ENCODE measurements at places on chromosomes 2 and 18.

- peak; percentile 41 for DNase-seq
Observed at GRCh38 chr18:69817335-69817940, 130.2 kb downstream of the CD226 start.

DNA sequence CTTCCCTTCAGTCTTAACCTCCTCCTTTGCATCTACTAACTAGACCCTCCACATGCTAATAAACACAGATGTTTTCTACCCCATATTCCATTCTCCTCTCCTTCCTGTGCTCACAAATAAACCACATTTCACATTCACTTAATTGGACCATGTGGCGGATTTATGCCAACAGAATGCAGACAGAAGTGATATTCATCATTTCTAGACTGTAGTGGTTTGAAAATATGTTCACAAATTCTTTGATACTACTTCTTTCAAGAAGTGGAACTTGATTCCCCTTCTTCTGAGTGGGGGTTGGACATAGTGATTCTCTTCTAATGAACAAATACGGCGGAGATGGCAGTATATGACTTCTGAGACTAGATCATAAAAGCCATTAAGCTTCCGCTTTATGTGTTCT, 73.5 kb upstream of the SPTBN1 start:
- DNase-seq = no peak

DNA sequence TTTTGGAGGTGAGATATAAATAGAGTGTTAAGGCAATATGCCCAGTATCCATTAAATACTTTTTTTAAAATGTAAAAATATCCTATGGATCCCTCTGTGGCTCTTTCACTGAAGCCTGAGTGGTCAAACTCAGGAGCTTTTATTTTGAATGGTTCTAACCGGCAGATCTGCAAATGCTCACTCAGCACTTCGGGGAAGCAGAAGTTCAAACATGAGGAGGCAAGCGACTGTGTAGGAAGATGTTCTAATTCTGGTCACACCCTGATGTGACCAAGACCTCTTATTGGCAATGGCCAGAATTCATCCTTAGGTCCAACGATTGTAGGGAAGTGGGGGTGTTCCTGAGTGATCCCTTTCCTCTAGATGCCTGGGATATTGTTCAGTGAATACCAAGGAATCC, 168.8 kb downstream of the CDCA7 start:
- DNase-seq = no peak

- peak; percentile 42 for DNase-seq
Observed at GRCh38 chr2:152635635-152636298, 81.5 kb downstream of the PRPF40A start.

GRCh38 chr18:73683409-73684238, 464.0 kb downstream of the FBXO15 start:
- DNase-seq = no peak

DNA sequence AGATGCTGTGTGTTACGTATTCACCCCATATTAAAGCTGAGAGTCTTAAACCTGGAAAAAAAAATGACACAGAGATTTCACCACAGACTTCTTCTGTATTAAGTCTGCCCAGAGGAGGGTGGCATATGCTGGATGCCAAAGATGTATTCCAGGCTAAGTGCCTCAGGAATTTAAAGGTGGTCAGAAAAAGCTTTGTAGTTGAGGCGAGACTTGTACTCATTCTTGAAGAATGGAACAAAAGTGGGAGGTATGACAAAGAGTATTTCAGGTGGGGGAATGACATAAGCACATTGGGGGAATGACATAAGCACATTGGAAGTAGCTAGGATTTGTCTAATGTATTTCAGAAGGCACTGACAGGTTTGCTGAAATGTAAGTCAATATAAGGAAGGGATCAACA, 98.6 kb downstream of the BABAM2 start:
- DNase-seq = no peak

- no peak for DNase-seq
Observed at GRCh38 chr2:126846241-126846640, 52.4 kb upstream of the TEX51 start.

DNA sequence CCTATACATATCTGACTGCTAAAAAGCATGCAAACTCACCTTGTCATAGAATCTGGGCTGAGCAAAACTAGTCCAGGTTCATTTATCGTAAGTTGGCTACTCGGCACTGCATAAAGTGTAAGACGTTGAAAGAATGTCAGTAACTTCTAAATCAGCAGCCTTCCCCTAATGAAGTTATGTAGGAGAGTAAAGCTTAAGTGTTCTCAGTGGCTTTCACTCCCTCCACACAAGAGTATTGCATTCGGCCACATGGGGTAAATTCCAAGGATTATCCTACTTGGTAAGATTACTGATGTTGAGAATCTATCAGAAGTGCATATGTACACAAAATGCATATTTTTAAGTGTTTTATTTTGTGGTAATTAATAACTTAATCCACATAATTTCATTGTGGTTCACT, 130.1 kb downstream of the LCLAT1 start:
- no peak for DNase-seq

GRCh38 chr2:42087857-42088195, 40.0 kb downstream of the PKDCC start:
- DNase-seq = no peak

- DNase-seq = no peak
Observed at GRCh38 chr2:216915557-216916150, 55.8 kb upstream of the TNP1 start.

- no peak for DNase-seq
Observed at GRCh38 chr18:31626409-31626808, 34.7 kb downstream of the TTR start.

- no peak for DNase-seq
Observed at GRCh38 chr2:95041824-95042442, 16.4 kb downstream of the MAL start.

DNA sequence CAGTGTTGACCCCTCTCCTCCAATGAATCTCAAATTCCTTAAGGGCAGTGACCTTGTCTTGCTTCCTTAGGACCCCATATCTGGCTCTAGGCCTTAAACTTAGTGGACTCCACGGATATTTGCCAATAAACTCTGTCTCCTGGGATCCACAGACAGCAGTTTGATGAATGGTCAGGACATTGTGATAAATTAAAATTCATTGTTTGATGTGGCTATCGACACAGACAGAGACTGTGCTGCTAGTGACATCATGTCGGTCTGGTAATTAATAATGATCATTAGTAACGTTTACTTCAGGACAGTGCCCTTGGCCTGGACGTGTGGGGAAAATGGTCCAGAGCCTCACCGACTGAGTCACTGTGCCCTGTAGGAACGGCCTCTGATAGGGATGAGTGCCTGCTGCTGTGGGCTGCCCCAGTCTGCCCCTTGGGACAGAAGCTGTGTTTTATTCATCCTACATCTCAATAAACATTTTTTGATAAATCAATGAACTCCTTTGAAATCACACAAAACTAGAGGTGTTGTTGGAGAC, 5.2 kb upstream of the SLC35F6 start:
- no peak for DNase-seq

- DNase-seq = no peak
Observed at GRCh38 chr2:180443888-180444287, 436.8 kb upstream of the CWC22 start.

GRCh38 chr2:1627628-1628381, 116.5 kb downstream of the PXDN start:
- no peak for DNase-seq

DNA sequence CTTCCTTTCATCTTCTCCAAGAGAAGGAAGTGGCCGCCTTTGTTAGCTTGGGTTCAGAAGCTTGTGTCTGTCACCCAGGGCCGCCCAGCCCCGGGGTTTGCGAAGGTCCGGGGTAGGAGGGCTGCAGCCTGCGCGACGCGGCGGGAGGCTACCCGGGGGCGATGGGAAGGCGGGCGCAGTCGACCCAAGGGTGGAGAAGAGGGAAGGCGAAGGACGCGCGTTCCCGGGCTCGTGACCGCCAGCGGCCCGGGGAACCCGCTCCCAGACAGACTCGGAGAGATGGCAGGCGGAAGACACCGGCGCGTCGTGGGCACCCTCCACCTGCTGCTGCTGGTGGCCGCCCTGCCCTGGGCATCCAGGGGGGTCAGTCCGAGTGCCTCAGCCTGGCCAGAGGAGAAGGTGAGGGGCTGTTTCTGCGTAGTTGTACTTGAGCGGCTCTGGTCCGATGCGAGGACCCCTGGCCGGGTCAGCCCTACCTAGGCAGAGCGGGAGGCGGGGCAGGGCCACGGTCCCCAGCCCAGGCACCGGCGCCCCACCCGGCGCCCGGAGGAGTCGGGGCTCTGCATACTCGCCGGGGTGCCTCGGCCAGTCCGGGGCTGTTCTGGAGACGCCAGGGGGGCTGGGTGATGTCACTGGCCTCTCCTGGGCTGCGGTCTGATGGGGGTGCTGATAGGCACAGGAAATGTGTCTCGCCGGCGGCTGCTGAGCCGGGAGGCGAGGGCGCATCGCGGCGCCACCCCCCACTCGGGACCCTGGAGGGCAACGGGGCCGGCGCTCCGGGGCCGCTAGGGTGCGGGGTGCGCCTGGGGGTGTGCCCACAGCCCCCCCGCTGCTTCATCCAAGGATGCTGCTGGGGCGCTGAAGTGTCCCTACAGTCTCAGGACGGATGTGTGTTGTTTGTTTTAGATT, at the start of gene QPCT:
Gene QPCT (plus strand): TSS at position 178 of the 909 bp plus-strand sequence. CDS start 102 bp downstream, at position 280.
- peak; percentile 56 for DNase-seq

DNA sequence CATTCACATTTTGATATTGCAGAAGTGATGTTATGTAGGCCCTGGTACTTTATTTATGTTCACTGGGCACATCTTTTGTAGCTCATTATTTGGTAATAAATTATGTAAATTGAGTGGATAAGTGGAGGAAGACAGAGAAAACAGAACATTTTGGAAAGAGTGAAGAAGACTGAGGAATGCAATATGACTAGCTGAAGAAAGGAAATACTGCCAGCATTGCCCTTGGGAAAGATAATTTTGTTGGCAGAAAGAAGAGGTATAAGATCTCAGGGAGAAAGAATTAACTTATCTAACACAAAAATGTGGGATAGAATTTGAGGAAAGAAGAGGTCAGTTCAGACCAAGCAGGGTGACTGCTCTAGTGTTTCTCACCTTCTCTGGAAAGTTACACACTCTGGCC, 118.8 kb downstream of the TTC27 start:
- no peak for DNase-seq

- DNase-seq = no peak
Observed at GRCh38 chr2:48219555-48220436, 310.2 kb upstream of the STON1 start.

GRCh38 chr2:79855264-79856006, 342.6 kb downstream of the CTNNA2 start:
- DNase-seq = no peak

- no peak for DNase-seq
Observed at GRCh38 chr2:120764991-120765677, 29.5 kb downstream of the GLI2 start.

DNA sequence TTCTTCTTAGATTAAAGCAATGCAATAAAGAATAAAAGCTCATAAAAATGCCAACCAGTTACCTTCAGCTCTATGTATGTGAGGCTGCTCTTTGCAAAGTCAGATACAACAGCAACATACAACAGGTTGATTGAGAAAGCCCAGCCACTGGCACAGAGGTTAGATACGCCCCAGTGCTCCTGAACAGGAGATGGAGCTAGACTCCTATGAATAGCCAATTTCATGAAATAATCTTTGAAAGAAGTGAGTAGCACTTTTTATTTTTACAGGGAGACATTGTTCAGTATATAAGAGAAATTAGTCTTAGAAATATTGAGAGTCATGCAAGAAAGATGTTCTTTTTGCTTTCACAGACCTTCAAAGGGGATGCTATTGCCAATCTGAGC, 362.4 kb upstream of the MEX3C start:
- DNase-seq = no peak

GRCh38 chr2:83602753-83603152, 856.3 kb downstream of the SUCLG1 start:
- no peak for DNase-seq

DNA sequence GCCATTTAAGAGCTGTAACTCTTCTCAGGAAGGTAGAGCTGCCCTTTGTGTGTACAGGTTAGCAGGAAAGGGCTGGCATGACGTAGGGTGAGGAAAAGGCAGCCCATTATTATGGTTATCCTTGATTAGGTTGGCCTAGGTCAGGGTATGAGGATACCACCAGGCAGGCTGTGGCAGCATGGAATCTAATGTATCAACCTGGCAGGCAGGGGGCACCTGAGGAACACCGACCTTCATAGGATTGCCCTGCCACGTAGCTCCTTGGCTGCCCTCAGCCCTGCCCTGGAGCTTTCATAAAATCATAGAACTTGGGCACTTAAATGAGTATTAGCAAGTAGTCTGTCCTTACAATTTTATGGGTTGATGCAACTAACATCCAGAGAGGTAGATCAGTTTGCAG, 261.6 kb downstream of the LTBP1 start:
- no peak for DNase-seq

DNA sequence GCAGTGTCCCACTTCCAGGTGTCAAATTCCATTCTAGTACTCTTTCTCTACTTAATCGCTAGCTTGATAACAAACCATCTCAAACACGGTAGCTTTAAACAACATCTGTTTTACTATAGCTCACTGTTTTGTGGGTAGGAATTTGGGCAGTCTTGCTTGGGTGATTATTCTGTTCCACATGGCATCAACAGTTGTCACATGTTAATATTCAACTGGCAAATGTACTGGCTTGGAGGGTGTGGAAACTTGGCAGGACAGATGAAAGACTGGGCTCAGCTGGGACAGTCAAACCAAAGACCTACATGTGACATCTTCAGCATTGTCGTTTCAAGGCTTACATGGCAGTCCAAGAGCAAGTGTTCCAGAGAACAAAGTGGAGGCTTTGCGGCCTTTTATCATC, 241.8 kb downstream of the PTH2R start:
- peak; percentile 10 for DNase-seq

- DNase-seq = no peak
Observed at GRCh38 chr2:47916412-47916811, 10.1 kb upstream of the FBXO11 start.

GRCh38 chr2:108633409-108633808, 85.9 kb upstream of the RANBP2 start:
- no peak for DNase-seq

DNA sequence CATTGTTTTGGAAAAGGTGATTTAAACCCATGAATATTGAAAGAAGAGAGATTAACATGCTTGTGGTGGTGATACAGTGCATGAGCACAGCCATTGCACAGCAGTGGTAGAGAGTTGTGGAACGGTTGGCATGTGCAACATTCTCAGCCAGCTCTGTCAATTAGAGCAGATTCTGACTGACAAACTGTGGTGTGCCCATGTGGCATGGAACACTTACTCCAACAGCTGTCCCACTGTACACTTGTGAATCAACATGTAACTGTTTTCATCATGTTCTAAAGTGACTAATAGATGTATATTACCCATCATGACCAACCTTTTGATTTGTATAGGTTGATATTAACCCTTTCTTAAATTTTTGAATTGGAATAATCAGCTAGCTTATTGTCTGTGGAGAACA, 55.6 kb downstream of the PKP4 start:
- DNase-seq = no peak

DNA sequence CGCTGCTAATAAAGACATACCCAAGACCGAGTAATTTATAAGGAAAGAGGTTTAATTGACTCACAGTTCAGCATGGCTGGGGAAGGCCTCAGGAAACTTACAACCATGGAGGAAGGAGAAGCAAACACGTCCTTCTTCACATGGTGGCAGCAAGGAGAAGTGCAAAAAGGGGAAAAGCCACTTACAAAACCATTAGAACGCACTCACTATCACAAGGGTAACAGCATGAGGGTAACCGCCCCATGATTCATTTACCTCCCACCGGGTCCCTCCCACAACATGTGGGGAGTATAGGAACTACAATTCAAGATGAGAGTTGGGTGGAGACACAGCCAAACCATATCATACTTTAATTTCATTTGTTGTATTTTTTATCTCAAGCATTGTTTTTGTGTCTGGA, 67.5 kb downstream of the ATP9B start:
- DNase-seq = no peak

All from renal pelvis (tissue), 12 donors.